ENCODE measurements at places on chromosomes 5 and 9.

DNA sequence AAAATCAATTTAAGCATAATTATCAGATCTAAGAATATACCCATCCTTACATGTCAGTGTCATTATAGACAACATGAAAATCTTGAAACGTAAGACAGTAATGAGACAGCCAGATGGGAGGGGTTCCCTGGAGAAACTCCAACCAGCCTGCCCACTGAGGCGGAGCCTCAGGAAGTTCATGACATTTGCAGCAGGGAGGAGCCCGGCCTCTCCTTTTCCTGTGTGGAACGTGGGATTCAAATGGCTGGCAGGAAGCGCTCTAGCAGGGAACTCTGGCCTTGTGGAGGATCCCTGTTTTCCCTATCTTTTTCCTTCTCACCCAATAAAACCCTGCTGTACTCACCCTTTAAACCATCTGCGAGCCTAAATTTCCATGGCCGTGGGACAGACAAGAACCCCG is 176.6 kb upstream of the KCNN2 start:
- no peak for DNase-seq

DNA sequence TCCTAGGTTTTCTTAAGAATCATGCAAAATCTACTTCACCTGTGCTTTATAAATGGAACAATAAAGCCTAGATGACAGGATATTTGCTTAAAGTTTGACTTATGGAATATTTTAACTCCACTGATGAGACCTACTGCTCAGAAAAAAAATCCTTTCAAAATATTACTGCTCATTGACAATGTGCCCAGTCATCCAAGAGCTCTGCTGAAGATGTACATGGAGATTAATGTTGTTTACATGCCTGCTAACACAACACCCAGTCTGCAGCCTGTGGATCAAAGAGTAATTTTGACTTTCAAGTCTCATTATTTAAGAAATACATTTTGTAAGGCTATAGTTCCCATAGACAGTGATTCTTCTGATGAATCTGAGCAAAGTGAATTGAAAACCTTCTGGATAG is 889.6 kb downstream of the CDH18 start:
- DNase-seq: no peak

GRCh38 chr5:14744296-14745187 is 80.0 kb downstream of the OTULIN start:
- no peak for DNase-seq

DNA sequence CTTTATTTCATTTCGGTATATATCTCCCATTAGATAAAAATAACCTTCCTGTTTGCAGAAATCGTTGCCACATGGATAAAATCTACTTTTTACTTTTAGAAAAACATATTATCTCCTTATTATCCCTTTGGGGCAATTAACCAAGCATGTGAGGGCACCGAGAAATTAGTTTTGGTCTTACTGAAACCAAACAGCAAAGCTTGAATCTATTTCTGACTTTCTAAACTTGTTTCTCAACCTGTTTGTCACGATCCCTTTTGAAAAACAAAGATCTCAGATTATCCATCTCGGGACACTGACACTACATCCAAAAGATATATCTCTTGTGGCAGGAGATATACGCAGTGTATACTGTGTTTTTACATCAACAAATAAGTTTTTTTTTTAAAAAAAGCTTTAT is 2.3 kb downstream of the TUT7 start:
- DNase-seq: no peak

GRCh38 chr5:54049963-54050362 is 260.4 kb downstream of the ARL15 start:
- no peak for DNase-seq

DNA sequence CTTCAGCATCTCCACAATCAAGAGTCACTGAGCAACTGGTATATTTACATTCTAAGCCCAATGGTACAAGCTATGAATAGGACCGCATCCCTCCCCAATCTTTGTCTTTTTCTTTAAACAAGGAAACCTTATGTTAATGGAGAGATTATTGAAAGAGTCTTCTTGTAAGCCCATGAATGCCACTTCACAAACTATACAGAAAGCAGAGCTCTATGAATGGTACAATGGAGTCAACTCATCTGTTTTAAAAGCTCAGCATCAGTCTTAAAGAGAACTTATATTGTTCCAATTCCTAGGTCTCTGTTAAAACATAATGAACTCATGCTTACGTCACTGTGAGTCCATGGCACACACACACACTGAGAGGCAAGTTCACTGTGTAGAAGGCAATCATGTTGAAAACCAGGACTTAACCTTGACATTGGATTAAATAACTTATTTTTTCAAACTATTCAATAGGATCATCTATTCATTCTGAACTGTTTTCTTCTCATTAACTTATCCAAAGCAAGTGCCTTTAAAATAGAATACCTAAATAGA is 4.5 kb downstream of the NREP start:
- DNase-seq: no peak

DNA sequence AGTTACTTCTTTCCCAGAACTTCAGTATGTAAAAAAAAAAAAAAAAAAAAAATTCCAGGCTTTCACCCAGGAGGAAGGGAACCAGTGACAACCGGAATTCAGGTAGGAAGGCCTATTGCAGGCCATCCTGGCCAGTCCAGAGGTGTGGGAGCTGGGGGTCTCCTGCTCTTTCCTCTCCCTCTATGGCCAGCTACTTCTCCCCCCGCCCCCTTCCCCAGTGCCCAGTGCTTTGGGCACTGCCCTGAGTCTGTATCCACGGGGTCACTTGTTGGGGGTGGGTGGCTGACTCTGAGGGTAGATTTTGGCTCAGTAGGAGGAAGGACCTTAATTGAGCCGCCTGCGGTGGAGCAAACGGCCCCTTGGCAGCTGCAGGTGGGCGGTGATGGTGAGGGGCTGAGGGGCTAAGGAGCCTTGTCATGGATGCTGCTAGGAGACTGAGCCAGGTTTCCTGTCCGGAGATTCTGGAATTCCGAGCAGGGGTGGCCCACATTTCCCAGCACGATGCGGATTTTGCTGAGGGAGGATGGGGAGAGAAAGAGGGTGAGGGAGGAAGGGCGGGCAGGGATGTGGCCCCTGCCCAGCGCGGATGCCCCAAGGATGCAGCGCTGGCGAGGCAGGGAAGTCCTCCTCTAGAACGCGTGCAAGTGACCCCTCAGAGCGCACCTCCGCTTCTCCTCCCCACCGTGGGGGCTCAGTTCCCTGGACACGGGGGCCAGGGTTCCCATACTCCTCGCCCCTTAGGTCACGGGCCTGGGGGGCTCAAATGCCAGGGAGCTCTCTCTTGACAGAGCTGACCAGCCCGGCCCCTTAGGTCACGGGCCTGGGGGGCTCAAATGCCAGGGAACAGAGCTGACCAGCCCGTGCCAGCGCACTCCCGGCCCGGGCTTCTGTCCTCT is 1.2 kb upstream of the PHF2 start:
- no peak for DNase-seq

DNA sequence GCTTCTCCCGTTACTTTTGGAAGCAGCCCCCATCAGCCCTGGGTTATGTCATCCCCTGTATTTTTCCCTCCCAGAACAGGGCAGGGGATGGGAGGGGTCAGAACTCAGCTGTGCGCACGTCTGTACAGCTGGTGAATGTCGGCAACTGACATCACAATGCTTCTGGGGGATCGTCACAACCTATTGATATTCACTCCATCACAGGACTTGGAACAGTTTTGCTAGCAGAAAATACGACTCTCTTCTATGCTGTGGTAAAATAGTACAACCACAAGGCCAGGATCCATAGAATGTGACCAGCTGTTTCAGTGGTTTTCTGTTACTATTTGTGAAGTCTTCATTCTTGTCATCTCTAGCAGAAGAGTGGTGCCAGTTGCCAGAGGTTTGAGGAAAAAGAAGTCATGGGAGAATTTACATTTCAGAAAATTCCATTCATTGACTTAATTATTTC is 77.1 kb upstream of the KLF4 start:
- DNase-seq: no peak

DNA sequence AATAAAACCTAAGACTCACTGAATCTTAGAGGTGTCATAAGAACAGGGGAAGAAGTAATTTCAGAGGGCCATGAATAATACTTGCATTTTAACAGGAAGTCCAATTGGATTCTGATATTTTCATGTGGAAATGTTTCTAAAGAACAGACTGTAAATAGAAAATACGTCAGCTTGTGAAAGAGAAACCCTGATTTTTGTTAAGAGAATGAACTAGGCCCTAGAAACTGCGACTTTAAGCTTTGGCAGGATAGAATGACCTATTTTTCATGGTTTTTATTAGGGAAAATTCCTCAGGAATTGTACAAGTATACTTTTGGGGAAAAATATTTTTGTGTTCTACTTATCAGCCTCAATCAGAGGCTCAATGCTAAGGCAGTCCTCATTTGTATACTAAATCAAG is 215.5 kb upstream of the ACTBL2 start:
- no peak for DNase-seq

DNA sequence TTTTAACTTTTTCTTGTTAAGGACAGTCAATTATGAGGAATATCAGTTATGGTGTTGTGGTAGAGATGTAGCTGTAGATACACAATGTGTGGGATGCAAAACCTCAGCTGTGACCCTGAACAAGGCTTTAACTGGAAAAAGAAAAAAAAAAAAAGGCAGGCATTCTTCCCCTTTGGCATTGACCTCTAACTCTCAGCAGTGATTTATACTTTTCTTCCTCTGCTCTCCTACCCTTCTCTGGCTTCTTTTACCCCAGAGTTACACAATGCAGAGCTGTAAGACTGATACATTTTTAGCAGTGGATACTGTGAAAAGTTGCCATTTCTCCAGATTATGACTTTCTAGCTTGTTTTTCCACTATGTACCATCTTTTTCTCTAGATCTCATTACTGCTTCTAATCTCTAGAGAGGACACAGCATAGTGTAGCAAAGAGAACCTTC is 2.0 kb downstream of the CTNNAL1 start:
- DNase-seq: no peak

DNA sequence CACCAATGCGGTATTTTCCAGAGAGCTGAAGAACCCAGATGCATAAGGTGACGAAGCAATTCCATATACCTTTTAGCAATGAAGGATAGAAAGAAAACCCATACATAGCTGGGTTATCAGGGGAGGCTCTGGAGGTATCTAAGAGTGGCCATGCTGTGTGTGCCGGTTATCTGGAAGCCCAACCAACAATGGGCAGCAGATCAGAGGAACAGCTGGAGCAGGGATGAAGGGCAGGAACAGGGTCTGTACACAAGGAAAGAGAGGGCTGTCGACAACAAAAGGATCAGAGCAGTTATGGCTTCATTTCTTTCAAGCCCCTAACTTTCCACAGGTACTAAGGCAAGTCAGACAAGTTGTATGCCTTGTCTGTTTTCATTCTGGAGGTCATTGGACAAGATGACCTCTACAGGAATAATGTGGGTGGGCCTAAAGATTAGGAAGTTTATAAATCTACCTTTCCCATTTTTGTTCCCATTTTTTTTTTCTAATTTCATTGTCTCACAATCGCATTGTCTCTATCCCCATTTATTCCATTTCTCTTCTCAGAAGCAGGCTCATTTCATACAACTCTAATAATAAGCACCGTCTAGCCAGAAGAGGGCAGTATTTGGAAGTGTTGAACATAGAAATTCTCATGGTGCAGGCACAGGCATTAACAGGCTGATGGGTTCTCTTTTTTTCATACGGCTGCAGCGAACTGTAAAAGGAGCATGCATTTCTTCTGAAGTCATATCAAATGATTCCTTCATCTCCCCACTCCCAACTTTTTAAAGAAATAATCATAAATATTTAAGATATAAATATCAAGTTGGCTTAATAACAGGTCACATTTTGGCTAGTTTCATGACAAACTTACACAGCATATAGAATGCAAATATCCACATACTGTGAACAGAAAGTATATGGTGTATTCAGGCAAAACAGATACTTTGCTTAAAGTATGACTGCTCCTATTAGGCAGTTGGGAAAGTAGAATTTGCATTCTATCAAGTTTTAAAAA is 63.5 kb downstream of the ZNF474 start:
- DNase-seq: peak; percentile 25

GRCh38 chr9:97524424-97524823 is 23.0 kb downstream of the TMOD1 start:
- DNase-seq: no peak

GRCh38 chr9:77649109-77649812 is 1.1 kb upstream of the GNA14 start:
- no peak for DNase-seq

GRCh38 chr5:93584596-93585040 is 1.6 kb downstream of the NR2F1 start:
- DNase-seq: no peak

DNA sequence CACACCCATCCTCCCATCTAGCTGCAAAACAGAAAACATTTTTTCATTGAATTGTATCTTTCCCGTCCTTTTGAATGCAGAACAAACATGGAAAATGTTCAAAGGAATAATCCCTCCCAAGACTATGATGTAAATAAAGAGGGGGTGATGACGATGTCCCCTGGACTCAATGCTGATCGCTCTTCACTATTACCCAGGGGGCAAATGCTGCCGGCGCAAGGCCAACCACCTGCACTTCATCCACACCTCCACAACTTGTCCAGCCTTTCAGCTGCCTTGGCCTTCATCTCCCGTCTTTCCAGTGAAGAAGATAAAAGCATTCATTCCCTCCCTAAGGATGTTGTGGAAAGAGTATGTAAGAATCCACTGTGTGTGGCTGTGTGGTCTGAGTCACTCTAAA is 240.3 kb downstream of the AGTPBP1 start:
- DNase-seq: no peak

DNA sequence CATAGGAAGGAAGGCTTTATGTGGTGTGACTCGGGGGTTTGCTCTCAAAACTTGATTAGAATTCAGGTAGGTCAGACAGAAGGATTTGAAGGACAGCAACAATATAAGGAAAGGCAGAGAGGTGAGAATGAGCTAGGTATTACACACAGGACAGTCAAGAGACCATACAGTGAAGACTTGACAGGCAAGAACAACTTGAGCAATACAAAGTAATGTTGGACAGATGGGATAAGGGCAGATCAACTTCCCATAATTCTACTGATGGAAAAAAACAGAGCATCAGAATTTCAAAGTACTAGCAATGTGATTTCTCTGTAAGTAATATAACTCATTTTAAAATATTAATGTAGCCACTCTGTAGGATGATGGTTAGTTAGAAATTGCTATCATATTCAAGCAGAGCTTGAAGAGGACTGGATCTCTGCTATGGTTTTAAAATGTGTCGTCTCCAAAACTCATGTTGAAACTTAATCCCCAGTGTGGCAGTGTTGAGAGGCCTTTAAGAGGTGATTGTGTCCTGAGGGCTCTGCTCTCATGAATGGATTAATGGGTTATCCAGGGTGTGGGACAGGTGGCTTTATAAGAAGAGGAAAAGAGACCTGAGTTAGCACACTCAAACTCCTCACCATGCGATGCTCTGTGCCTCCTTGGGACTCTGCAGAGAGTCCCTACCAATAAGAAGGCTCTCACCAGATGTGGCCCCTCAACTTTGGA is 22.4 kb upstream of the HOMER1 start:
- no peak for DNase-seq

DNA sequence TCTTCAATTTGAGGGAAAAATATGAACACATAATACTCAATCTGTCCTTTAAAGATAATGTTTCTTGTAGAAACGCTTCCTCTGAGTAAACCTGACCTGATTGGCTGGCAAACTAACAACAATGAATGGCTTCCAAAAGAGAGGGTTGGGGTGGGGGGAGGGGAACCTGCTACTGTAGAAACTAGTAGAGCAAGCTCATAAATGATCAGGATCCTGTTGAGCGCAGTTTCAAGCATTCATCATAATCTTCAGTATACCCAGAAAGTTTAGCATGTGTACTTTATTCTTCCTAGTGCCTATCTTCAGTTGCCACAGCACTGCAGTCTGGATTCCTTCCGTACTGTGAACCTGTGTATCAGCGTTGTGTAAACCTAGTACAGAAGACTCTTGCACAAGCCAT is 63.0 kb upstream of the FCHO2 start:
- no peak for DNase-seq

GRCh38 chr9:105309531-105309931 is 65.1 kb downstream of the SLC44A1 start:
- no peak for DNase-seq
